GM12865 (cell line): ENCODE measurements at places on chromosomes 6 and 20.

GRCh38 chr20:3916364-3916763 lies 27.2 kb downstream of the PANK2 start:
- DNase-seq = no peak

- no peak for DNase-seq
Measured at GRCh38 chr6:20238688-20239587, 26.7 kb upstream of the MBOAT1 start.

- no peak for DNase-seq
Measured at GRCh38 chr6:80988286-80988685, 764.2 kb downstream of the TENT5A start.

GRCh38 chr20:3929713-3930060 lies 40.5 kb downstream of the PANK2 start:
- DNase-seq = no peak

DNA sequence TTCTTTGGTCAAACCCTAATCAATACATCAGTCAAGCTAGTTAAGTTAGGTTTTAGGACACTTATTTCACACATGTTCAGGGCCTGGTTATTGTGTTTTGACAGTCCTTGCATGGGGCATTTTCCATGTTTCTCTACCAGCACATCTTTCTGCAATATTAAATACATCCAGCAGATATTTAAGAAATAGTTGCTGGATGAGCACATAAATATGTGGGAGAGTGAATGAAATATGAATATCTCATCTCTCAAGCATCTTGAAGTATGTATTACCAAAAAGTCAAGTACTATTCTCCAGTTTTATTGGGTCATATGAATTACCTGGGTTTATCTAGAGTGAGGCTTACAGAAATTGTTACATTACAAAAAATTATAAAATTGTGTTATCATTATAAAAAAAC lies 621.9 kb upstream of the GJE1 start:
- no peak for DNase-seq

- no peak for DNase-seq
Measured at GRCh38 chr6:16163066-16163465, 34.2 kb downstream of the MYLIP start.

DNA sequence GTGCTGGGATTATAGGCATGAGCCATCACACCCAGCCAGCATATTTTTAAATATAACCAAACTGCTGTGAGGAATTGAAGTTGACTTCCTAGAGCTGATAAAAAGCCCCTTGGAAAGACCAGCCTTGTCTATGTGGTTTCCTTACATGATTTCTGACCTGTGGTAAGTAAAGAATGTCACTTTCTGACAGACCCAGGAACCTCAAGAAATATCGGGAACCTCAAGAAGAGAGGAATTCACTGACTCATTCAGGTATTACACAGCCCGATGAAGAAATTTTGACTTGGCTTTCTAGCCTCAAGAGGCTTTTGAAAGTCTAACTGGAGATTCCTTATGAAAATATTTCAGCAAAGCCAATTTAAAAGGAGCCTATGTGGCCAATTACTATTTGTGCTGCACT lies 71.8 kb downstream of the FOXF2 start:
- DNase-seq = peak; percentile 71

DNA sequence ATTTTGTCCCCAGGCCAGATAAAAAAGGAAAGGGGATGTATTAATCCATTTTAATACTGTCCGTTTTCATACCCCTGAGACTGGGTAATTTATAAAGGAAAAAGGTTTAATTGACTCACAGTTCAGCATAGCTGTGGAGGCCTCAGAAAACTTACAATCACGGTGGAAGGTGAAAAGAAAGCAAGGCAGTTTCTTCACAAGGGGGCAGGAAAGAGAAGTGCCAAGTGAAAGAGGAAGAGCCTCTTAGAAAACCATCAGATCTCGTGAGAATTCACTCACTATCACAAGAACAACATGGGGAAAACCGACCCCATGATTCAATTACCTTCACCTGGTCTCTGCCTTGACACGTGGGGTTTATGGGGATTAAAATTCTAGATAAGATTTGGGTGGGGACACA lies 152.5 kb downstream of the IBTK start:
- no peak for DNase-seq

DNA sequence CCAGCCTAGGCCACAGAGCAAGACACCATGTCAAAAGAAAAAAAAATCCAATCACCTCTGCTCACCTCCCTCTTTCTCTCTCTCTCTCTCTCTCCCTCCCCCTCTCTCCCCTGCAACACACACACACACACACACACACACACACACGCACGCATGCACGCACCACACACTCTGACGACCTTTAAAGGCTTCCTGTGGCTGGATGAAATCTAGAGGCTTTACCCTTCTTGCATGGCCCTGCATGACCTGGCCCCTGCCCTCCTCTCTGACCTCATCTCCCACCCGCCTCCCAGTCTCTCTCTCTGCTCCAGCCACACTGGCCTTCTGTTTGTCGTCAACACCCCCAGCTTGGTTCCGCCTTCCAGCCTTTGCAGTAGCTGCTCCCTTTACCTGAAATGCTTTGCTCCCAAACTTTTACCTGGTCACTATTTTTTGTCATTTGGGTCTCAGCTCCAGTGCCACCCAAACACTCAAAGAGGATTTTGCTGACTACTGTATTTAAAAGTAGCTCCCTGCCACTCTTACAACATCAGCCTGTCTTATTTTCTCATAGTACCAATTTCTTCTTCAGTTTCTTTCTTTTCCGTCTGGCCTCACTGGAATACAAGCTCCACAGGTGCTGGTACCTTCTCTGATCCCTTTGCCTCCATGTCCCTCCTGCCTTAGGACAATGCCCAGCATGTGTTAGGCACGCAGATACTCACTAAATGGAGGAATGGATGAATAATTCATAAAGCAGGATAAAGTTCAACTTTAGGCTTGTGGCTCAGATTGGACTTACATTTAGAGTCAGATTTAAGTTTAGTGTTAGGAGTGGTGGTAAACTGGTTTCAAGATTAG lies 4.3 kb upstream of the LTA start:
- DNase-seq = peak; percentile 83

DNA sequence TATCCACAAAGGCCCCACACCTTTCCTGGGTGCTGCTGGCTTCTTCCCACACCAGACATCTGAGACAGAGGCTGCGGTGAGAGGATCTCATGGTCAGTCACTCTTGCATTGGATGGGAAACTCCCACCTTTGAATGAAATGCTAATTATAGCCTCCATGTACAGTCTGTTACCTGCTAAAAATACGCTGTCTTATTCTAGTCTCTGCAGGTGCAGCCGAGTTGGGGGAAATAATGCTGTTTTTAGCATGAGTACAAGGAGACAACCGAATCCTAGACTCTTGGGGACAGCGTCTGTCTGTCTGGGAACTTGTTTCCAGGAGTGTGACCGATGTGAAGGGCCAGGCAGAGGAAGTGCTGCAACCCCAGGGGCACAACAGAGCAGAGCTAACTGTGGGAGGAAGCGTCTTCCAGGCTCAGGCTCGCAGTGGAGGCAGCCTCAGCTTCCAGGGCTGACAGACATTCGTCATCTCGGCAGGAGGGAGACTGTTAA lies 286.2 kb downstream of the PREX1 start:
- peak; percentile 59 for DNase-seq
